Psoas muscle (tissue), 8 donors: ENCODE measurements at places on chromosomes 16 and 17. TPM values are rescaled to one million over a fixed set of nuclear protein-coding genes. Genes with fewer than 3 reads are reported as not detected.

GRCh38 chr16:25012525-25012991 lies 2.6 kb downstream of the ARHGAP17 start:
- no peak for DNase-seq

Gene NPTX1
- 1.2 TPM for polyA plus RNA-seq

Gene NPIPA3
- 0.90 TPM for polyA plus RNA-seq

Gene CBFA2T3
- 2.6 TPM for polyA plus RNA-seq

- DNase-seq = peak; percentile 83
Observed at GRCh38 chr17:82734987-82735866, at the start of gene FN3K. TSS of gene FN3K (plus strand) at chr17:82735615. CDS start at chr17:82735637, 22 bp downstream.

- DNase-seq = no peak
Observed at GRCh38 chr16:66115373-66115772, 251.1 kb upstream of the CDH5 start.

DNA sequence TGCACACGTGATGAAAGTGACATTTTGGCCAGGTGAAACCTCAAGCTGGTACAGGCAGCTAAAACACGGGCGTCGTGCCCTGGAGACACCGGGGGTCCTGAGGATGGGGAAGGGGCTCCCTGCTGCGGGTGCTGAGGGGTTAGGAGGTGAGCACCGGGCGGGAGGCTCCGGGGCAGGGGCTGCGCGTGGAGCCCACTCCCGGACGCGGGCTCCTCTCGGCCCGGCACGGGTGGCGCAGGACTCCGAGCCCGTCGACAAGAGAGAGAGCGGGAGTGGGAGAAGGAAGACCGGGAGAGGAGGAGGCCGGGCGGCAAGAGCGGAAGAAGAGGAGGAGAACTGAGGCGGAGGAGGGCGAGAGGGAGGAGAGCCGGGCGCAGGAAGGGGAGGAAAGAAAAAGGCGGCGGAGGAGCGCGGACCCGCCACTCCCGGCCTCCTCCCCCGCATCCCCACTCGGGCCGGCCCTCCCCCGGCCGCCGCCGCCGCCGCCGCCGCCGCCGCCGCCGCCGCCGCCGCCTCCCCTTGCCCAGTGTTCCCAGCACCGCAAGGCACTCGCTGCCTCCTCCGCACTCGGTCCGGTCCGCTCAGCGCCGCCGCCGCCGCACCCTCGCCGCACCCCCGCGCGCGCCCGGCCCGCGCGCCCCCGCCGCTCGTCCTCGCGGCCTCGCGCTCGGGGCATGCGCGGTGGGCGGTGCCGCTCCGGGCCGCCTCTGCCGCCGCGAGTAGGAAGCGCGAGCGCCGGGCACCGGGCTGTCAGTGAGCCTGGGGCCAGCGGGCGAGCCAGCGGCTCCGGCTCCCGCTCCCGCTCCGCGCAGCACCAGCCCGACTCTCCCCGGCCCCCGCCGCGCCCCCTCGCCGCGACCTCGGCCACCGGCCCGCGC lies at the start of gene PRKCA:
Gene PRKCA (plus strand): TSS at position 750 of the 878 bp plus-strand sequence.
- peak; percentile 81 for DNase-seq

Gene ATP6V0D1
- 60.2 TPM for polyA plus RNA-seq

DNA sequence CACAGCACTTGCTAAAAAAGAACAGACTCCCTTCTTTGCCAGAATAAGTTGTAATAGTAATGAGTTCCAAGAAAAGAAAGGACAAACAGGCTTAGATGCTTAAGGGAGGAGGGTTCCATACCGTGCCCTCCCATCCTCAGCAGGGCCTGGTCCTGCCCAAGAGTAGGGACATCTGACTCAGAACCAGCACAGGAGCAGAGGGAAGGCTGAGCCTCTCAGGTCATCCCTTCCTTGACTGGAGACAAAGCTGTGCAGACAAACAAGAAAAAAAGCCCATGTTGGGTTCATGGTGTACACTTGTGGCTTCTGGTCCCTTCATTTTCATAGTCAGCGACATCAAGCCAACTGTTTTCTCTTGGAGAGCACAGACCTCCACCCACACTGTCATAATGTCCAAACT lies 44.2 kb upstream of the NDRG4 start:
- no peak for DNase-seq

DNA sequence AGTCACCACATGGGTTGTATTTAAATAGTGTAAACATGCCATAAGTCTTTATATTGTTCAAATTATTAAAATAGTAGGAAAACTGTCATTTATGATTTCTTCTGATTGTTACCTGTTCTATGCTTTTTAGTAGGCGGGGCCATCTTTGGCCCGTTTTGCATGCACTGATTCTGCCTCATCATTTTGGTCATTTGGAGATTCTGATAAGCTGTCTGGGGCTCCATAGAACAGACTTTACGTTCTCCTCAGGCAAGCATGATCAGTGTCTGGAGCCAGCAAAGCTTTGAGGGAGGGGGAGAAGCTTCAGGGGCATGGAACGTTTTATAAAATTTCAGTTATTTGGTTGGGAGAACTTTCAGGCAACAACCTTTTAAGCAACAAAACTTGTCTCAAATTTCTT lies 8.8 kb downstream of the NDEL1 start:
- no peak for DNase-seq

Gene MRM1
- 11.1 TPM for polyA plus RNA-seq

DNA sequence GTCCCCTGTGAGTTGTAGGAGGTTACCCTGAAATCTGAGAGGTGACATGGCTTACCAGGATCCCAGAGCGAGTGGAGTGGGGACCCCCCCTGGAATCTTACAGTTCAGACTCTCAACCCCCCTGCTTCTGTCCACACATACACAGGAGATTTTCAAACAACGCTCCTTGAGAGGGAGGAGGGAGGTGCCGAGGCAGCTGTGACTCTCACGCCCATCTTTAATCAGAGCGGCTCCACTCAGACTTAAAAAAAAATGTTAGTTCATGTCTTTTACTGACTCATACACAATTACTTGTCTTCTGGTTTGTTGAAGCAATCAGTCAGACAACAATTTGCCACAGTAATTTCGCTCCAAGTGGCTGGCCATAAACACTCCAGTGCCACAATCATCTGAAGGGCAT lies 15.4 kb upstream of the TMEM220 start:
- no peak for DNase-seq

Gene ACSM3
- 0.56 TPM for polyA plus RNA-seq

Gene ACAP1
- 2.4 TPM for polyA plus RNA-seq

Gene POLR2A
- 15.0 TPM for polyA plus RNA-seq

GRCh38 chr17:48718227-48718760 lies 4.0 kb downstream of the PRAC1 start:
- no peak for DNase-seq

DNA sequence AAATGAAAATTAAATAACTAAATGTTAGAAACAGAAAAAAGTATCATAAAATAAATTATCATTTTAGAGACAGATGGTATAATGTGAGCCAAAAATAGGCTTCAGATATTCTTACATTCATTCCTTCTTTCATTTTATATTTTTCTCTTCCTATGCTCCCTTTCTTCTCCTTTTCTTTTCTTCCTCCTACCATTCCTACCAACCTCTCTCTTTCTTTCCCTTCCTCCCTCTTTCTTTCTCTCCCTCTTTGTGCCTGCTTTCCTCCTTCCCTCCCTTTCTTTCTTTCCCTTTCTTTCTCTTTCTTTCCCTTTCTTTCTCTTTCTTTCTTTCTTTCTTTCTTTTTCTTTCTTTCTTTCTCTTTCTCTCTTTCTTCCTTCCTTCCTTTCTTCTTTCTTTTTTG lies 275.6 kb upstream of the ELAC2 start:
- DNase-seq = no peak

GRCh38 chr17:4562015-4562969 lies 1.9 kb upstream of the GGT6 start:
- peak; percentile 17 for DNase-seq

DNA sequence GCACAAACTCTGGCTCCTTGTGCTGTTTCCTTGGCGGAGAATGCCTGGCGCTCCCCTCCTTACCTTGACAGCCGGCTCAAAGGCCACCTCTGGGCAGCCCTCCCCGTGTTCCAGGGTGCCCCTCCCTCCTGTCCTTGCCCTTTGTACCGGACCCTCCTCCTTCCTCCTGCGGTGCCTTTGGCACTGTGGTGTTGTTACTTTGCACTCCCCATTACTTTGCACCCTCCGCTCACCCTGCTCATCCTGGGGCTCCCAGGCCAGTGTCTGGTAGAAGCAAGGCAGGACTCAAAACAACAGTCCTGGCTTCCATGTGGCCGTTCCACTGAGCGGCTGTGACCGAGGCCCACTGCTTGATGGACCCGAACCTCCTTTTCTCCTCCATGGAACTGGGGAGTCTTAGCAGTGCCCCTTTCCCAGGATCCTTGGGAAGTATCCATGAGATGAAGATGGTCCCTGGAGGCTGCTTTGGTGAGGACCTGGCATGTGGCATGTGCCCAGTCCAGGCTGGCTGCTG lies 147.8 kb downstream of the CMIP start:
- no peak for DNase-seq

- DNase-seq = no peak
Observed at GRCh38 chr16:8583732-8584131, 6.6 kb downstream of the TMEM114 start.

DNA sequence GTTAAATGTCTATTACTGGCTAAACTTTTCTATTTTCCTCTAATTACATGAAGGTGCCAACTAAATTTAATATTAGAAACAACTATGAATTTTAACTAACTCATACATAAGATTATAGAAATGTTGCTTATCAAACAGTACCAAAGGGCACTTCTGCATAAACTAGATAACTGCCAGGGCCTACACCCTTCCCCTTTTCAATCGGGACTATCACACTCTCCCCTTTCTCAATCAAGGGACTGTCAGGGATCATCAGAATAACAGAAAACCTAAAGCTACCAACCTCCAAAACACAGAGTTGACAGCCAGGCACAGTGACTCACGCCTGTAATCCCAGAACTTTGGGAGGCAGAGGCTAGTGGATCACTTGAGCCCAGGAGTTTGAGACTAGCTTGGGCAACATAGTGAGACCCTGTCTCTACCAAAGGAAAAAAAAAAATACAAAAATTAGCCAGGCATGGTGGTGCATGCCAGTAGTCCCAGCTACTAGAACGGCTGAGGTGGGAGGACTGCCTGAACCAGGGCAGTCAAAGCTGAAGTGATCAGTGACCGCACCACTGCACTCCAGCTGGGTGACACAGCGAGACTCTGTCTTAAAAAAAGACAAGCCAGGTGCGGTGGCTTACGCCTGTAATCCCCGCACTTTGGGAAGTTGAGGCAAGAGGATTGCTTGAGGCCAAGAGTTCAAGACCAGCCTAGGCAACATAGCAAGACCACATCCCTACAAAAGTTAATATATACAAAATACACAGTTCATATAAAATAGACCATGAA lies 3.2 kb upstream of the PHLPP2 start:
- DNase-seq = no peak

- DNase-seq = no peak
Observed at GRCh38 chr17:1222321-1222720, 42.5 kb upstream of the ABR start.

Gene TMC8
- polyA plus RNA-seq = 0.79 TPM

DNA sequence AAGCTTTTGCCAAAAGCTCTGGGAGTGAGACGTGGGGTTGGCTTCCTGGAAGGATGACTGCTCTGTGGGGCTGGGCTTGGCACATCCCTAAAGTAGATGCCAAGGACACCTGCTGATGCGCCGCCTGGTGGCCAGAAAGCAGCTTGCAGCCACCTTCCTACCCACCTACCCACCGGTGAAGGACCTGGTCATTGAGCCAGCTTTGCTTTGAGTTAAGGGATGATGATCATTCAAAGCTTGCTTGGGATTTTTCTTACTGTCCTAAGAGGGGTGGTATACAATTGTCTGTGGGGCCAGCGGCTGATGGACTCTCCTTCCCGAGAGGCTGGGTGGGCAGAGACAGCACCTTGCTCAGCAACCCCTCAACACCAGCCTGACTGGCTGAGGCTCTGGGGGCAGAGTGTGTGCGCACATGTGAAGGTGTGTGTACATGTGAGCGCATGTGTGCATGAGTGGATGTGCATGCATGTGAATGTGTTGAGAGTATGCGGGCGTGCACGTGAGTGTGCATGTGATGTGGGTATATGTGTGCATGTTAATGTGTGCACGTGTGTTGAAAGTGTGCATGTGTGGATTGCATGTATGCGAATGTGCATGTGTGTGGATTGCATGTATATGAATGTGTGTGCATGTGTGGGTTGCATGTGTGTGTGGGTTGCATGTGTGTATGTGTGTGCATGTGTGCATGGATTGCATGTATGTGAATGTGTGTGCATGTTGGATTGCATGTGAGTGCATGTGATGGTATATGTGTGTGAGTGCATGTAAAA lies 18.6 kb downstream of the C1QTNF1 start:
- peak; percentile 86 for DNase-seq

Gene MARVELD3
- 0.10 TPM for polyA plus RNA-seq

- DNase-seq = no peak
Observed at GRCh38 chr16:29990883-29991570, 4.4 kb downstream of the HIRIP3 start.

GRCh38 chr17:50234581-50234980 lies 33.1 kb upstream of the COL1A1 start:
- DNase-seq = no peak

GRCh38 chr17:56737421-56738161 lies 96.1 kb downstream of the C17orf67 start:
- no peak for DNase-seq

DNA sequence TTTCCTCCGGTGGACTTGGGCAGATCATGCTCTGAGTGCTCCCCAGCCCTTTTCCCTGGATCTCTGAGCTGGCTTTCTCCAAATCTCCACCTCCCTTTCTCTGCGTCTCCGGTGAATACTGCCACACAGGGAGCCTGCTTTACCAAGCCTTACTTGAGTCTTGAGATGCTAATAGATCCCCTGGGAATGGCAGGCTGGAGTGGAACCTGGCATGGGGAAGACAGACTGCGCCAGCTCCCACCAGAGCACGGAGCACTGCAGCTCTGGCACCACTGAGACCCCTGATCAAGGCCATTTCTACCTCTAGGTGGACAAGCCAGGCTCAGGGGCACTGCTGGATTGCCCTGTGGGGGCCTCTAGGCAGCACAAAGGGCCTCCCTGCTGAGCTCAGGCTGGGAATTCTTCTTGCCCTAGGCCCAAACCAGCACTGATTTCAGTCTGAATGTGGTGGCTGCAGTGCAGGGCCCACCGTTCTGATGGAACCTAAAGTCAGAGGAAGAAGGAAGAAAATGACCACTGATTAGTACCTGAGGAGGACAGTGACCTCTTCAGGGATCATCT lies 74.3 kb upstream of the CRHR1 start:
- no peak for DNase-seq

- no peak for DNase-seq
Observed at GRCh38 chr16:63890081-63890480, 1231.8 kb downstream of the CDH11 start.

DNA sequence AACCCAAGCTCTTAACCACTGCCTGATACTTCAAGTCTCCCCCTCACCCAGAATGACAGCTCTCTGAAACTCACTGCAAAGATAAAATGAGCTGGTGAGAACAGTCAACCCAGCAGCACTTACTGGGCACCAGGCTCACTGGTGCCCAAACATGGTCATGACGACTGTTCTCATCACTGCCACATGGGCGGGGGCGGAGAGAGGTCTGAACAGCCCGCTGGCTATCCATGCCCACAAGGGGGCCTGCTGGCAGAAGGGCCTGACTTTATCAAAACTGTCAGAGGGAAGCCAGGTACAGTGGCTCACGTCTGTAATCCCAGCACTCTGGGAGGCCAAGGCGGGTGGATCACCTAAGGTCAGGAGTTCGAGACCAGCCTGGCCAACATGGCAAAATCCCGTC lies 4.0 kb downstream of the MYBBP1A start:
- DNase-seq = no peak

Gene ERN2
- not detected for polyA plus RNA-seq

GRCh38 chr17:63699638-63700527 lies at the start of gene LIMD2:
TSS of gene LIMD2 (minus strand) at chr17:63700125. CDS start at chr17:63699298, 827 bp downstream.
- peak; percentile 63 for DNase-seq

- peak; percentile 79 for DNase-seq
Observed at GRCh38 chr17:80987941-80988461, 3.6 kb upstream of the CHMP6 start.

Gene RAPGEFL1
- 3.5 TPM for polyA plus RNA-seq

- DNase-seq = no peak
Observed at GRCh38 chr16:46607529-46607928, 13.7 kb downstream of the SHCBP1 start.
